B cell (primary cell): ENCODE measurements at places on chromosomes 2 and 18.

- DNase-seq, result no peak
Observed at GRCh38 chr2:136517716-136518115, 247.6 kb upstream of the THSD7B start.

- DNase-seq, result no peak
Observed at GRCh38 chr2:42794271-42795046, 2.1 kb upstream of the HAAO start.

GRCh38 chr2:28393114-28393836 lies 617 bp downstream of the FOSL2 start:
- peak; percentile 52 for DNase-seq

DNA sequence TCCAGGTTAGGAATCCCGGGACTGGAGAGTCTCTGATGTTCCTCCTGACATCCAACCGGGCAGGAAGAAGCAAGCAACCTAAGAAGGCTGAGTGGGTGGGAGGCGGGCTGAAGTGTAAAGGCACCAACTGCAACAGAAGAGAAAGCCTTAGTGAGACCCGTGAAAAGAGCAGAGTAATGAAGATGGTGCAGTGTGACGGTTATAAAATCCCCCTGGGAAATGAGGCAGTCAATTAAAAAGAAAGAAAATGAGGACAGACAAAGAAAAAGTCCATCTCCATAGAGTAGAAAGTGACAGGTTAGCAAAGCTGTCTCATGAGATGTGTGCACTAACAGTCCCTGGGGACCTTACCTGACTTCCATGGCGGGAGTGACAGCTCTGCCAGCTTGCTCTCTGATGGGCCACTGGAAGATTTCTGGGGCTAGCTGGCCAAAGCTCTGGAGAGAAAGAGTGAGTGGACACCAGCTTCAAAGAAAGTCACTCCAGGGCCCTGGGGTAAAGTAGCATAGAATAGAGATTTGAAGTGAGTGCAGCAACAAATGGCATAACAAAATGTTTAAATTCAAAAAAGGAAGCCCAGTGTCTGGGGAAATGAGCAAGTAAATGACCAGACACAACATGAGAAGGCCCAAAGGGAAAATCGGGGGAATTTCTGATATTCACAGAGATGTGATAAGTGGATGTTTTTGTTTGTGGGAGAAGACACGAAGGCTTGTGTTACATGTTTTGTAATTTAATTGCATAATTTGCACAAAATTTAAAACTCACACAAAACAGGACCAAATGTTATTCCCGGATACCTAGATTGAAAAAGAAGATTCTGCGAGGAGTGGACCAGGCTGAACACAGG lies 44.1 kb upstream of the IGFBP2 start:
- DNase-seq, result no peak

DNA sequence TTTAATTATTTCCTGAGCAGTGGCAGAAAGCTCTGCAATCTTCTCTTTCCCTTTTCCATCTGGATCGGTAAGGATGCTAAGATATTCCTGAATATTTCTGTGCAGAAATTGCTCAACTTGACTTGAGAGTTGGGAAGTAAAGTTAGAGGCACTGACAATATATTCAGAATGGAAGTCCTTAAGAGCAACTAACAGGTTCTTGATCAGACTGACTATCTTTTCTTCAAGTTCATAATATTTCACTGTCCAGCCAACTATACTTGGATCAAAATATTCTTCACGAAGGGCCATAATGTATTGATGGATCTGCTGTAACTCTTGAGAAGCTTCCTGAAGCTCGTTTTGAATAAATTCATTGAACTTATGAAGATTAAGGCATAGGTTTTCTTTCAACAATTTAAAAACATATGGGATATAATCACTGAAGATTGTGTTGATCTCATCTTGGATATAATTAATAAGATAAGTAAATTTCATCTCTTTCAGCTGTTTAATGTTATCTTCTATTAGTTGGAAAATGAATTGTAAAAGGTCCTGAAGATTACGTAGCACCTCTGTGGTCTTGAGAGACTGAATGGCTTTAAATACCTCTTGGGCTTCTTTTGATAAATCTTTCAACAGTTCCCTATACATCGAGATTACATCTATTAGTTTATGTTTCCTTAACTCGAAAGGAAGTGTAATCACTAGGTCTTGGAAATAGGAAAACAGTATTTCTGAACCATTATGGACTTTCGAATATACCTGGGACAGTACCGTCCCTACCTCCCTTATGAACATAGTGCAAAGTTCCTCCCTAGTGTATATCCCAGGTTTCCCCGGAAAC lies 41.7 kb downstream of the APOB start:
- no peak for DNase-seq

DNA sequence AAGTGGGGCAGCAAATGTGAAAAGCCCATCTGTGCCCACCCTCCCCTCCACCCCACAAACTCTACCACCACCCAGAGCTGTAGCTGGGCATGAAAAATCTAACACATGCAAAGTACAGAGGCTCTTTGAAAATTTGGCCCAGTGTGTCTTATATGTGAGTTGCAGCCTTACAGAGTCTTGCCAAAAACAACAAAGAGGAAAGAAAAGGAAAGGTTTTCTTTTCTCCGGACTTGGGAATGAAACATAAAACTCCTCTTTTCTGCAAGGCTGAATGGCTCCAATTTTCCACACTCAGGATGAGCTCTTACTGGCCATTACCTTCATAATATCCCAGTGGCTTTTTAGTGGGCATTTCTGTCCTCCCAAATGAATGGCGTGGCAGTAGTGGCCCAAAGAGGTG lies 27.9 kb upstream of the POU3F3 start:
- no peak for DNase-seq

DNA sequence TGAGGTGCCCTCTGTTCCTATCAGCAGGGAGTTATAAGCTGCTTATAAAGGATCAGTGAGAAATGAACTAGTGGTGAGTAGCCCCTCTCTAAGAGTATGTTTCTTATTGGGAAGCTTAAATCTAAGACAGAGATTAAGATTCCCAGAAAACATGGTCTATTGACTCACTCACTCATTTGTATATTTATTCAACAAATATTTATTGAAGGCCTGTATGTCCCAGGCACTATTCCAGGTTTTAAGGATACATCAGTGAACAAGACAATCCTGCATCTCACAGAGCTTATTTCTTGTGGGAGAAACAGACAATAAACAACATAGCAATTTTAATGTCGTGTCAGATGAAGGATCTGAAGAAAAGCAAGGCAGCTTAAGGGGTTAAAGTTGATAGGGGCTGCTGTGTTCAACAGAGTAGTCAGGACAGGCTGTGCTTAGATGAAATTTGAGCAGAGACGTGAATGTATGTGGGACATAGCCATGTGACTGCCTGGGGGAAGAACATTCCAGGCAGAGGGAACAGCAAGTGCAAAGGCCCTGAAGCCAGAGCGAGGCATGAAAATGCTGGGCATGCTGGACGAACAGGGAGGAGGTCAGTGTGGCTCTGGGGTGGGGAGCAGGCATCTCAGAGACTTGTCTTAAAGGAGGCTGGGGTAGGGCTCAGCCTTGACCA lies 14.8 kb upstream of the PSD4 start:
- no peak for DNase-seq

DNA sequence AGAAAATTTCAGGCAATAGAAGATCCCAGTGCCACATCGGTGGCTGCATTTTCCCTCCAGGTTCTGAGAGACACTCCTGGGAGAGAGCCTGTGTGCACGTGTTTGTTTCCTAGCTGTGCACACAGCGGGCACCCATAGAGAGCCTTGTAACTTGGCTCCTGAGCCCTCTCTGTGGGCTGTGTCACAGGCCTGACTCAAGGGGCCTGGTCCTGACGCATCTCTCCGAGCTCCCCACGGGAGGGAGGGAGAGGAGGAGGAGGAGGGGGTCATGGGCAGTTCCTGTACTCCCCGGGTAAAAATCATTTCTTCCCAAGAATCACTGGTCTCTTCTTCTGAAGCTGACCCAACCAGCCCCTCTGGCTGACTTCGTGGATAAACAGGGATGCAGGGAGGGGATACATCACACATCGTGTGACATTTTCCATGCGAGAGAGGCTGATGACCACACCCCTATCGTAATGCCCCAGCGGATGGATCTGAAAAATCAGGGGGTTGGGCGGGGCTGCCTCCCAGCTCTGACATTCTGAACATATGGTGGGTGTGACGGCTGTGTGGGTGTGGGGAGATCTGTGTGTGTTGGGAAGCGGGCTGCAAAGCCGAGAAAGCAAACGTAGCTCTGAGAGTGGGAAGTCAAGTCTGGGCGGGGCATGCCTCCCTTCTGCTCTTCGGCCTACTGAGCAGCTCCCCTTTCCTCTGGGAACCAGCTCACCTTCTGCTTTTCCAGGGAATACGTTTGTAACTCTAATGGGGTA lies 308.3 kb upstream of the HS6ST1 start:
- DNase-seq, result no peak

DNA sequence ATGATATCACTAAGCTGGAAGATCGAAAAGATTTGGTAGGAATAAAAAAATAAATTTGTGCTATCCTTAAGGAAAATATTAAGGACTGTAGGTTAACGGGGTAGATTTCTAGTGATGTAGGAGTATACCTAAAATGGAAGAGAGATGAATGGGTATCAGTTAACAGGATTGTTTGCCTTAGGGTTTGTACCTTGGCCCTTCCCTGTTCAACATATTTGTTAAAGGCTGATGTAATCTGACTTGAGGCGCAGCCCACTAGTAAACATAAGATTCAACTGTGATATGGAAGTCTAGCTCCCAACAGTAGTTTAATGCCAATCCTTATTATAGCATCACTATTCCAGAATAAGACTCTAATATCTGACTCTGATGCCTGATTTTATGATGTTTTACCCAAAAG lies 685.2 kb downstream of the DCC start:
- DNase-seq, result no peak

DNA sequence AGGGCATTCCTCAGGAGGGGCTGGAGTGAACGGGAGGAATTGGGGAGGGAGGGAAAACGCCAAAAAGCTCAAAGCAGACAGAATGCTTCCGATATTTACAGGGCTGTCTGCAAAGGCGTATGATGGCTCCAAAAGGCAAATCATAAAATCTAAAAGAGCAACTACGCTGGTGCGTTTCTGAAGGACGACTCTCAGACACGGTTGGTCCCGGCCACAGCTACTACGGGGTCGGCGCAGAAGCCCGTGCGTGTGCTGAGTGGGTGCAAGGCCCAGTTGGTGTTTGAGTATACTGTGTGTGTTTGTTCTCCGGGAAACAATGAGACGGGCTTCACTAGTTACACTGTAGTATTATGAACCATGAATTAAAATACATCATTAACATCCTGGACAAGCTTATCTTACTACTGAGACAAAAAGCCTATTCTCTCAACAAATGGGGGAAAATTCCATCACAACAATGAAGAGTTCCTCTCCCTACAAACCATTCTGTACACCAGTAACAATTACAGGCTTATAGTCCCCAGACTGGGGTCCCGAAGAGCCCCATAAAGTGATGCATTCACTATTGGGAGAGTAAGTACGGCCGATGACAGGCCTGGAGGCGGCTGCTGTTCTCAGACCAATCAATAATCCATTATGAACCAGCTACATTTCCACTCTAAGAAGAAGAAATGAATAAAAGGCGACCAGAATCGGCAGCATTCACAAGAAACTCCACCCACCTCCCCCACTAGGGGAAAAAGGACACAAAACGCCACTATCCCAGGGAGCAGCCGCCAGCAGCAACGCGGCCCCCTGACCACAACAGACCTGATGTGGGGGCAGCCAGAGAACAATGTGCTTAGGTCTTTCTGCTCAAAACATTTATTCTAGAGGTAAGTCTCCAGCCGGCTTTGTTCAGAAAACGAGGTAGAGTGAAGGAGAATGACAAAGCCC lies 43.4 kb downstream of the ZNF516 start:
- DNase-seq, result no peak

- DNase-seq, result no peak
Observed at GRCh38 chr2:101107241-101107640, 43.9 kb downstream of the TBC1D8 start.

GRCh38 chr2:169964740-169965139 lies 137.5 kb downstream of the UBR3 start:
- DNase-seq, result no peak

GRCh38 chr2:202778217-202778616 lies 93.3 kb downstream of the ICA1L start:
- no peak for DNase-seq

DNA sequence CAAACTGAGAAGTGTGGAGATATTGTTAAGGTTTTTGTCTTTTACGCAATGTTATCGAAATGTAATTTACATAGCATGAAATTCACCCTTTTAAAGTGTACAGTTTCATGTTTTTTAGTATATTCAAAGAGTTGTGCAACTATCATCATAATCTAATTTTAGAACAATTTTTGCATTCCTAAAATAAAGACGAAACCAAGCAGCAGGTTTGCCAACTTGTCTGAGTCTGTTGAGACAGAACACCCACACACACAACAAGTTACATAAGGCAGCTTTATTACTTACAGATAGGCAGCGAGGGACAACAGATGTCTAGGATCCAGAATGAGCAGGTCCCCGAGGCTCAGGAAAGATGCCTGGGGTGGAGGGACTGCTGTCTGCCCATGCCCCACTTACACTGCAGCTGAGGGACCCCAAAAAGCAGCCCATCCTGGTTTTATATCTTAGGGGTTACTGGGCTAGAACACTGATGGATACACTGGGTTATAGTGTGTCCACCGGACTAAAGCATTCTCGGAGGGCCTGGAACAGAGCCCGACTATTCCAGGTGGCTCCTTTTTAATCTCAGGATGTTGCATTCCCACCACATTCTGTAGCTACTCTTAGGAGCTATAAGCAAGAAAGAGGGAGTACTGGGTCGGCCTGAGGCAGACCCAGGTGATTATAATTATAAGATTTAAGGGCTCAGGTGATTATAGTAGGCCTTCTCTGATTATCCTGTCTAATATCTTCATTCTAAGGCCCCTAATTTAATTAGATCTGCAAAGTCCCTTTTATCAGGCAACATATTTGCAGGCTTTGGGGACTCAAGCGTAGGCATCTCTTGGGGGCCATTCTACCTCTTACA lies 150.2 kb upstream of the DOK6 start:
- DNase-seq, result no peak

DNA sequence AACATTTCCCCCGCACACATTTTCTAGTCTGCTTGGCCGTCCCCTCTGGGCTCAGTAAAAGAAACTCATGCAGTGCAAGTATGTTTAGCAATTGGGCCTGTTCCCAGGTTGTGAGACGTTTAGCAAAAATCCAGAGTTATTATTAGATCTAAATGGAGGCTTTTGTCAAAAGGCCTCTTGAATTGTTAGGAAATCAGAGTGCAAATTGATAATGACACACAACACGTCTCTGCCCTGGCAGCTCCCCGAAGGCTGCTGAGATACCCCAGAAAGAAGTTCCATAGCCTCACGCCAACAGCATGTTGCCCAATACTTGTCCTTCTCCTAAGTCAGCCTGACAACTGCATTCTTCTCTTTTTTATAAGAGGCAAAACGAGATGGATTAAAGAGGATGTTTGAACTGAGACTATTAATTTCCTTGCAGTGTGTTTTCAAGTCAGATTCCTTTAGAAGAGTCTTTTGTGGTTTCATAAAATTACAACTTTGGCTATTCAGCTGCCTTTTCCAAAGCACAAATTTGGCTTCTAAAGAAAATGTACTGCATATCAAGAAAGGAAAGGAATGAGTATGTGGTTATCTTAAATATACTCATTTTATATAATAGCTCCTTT lies 202.2 kb downstream of the TRIB2 start:
- no peak for DNase-seq

DNA sequence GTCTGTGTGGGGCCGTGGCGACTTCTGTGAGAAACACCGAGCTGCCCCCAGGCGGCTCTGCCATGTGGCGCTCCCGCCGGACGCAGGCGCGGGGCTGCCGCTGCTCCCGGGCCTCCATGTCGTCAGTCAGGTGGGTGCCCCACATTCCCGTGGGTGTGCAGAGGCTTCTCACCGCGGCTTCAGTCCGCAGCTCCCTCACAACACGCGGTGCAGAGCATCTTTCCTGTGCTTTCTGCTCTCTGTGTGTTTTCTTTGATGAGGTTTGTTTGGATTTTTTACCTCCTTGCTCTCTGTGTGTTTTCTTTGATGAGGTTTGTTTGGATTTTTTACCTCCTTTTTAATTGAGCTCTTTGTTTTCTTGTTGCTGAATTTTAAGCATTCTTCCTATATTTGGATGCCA lies 13.0 kb downstream of the AQP12A start:
- no peak for DNase-seq
